Cerebellum (tissue), 4 donors: ENCODE measurements at places on chromosomes 5 and 9. TPM values are rescaled to one million over a fixed set of nuclear protein-coding genes. Genes with fewer than 3 reads are reported as not detected.

DENND4C gene
- 91.4 TPM for total RNA-seq

TNFSF8 gene
- total RNA-seq, result 0.18 TPM

C5orf52 gene
- not detected for total RNA-seq

GRCh38 chr9:1414711-1415131 lies 364.6 kb downstream of the DMRT2 start:
- no peak for DNase-seq

DNA sequence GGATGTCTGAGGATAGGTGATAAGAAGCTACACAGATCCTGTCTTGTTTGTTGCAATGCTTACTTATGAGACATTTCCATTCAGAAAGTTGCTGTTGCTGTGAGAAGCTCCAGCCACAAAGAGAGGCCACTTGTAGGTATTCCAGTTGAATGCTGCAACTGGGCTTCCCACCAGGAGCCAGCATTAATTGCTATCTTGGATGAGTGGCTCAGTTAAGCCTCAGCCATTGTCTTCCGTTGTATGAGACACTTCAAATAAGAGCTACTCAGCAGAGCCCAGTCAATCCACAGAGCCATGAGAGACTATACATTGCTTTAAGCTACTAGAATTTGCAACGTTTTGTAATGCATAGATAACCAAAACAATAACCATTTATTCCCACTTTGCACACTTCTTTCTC lies 104.3 kb upstream of the ARRDC3 start:
- no peak for DNase-seq

DNA sequence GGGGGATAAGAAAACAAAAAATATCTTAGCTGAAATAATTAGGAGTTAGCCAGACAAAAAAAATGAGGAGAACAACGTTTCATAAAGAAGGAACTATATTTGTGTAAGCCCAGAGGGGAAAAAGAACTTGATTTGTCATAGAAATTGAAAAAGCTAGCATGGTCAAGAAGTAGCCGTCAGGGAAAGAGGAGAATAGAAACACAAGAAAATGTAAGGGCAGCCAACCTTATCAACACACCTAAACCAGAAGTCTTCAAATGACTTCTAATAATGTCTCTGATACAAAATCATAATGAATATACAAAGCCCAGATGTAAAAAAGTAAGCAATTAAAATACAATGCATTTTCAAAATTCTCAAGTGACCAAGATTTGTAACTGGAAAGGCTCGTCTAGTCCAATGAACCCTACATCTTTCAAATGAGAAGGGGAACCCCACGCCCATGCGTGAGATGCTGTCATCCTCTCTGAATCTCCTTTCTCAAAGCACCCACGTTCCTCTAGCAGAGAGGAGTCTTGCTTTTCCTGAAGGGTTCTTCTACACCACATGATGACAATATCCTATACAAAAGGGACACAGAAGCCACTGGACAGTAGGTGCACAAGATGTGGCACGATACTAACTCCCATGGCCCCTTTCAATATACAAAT lies 103.7 kb downstream of the ARL15 start:
- DNase-seq, result no peak

DNA sequence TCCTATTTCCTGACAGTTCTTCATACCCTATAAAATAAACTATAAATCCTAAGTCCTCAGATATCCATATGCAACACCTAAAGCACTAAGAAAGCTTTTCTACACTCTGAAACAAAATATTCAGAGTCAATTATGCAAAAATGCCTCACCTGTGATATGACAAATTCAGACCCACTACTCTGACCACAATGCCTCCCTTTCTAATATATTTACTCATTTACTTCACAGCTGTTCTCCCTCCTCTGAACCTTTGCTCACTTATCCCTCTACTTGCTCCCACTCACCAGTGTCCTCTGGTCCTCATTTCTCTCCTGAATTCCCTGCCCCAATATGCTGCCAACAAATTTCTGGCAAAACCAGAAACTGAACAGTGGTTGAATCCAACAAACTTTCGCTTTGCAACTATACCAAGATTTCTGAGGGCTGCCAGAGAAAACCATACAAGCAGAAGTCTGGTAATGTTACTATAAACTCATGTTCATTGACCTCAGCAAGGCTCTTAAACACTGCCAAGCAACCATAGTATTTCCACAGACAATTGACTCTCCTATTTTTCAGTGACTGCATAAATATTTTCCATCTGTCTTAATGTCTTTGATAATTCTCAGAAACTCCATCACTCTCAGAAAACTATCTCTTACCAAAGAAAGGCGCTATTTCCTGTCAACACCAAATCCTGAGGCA lies 7.1 kb downstream of the CCNH start:
- no peak for DNase-seq

DNA sequence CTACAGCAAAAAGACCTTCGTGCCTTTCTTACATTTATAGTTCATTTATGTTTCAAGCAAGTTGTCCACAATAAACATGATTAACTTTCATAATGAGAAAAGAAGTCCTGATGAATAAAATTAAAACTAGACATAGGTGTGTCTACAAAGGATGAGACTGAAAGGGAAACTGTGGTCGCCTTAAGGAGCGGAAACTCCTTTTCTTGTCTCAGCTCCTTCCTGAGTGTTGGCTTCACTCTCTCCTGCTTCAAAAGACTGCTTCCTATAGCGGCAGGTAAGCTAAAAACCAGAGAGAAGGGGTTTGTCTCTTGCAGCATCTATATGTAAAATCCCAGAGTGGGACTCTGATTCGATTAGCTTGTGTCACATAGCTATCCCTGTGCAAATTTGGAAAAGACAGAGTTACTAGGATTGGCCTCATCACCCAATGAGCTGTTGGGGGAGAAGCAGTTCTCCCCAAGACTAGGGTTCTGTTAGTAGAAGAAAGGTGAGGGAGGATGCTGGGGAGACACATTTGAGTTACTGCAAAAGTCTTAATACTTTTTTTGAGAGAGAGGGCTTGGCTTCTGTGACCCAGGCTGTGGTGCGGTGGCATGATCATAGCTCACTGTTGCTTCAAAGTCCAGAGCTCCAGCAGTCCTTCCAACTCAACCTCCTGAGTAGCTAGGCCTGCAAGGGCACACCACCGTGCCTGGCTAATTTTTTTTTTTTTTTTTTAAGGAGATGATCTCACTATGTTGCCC lies 16.8 kb upstream of the CTSL start:
- no peak for DNase-seq

GRCh38 chr5:43073597-43074546 lies 33.8 kb upstream of the ANXA2R start:
- DNase-seq, result no peak

- no peak for DNase-seq
These were observed 205.2 kb downstream of the AGTPBP1 start for GRCh38 chr9:85536514-85536913.

DNA sequence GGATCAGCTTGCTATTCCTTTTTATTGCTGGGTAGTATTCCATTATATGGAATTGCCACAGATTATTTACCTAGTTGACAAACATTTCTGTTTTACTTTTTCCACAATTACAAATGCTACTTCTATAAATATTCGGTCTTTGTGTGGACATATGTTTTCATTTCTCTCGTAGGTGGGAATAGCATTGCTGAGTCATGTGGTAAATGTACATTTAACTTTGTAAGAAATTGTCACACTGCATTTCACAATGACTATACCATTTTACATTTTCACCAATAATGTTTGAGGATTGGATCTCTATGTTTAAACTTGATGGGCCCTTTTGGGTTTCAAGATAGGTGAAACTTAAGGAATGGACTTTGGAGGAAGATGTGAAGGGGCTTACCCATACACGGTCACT lies 19.7 kb downstream of the RAI14 start:
- DNase-seq, result no peak

DNA sequence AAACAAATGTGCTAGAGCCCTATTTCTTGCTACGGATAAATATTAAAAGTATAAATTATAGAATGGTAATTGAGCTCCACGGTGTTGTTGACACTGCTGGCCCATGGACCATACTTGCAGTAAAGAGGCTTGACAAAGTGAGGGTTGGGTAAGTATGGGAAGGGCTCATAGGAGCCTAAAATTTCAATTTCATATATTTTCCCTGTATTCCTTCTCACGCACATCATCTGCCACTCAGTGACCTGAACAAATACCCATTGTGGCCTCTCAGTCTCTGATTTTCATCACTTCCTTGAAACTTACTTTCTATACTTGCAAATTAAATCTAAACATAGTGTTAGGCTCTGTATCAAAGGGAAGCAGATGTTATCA lies 116.5 kb downstream of the PIK3R1 start:
- no peak for DNase-seq

DNA sequence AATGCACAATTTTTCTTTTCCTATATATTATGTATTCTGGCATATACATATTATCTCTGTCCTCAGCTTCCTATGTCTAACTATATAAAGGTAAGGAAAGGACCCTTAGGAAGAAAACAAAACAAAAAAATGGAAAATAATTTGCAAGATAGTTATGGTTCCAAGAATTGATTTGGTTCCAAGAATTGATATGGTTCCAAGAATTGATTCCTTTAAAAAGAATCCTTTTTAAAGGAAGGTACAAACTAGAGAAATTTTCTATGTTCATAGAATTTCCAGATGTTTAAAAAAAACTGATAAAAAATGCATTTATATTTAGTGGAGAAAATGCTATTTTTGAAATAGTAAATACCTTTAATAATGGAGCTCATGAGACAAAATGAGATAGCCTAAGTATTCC lies 12.1 kb downstream of the LYRM7 start:
- no peak for DNase-seq
